ENCODE measurements at places on chromosomes 6 and 20.

DNA sequence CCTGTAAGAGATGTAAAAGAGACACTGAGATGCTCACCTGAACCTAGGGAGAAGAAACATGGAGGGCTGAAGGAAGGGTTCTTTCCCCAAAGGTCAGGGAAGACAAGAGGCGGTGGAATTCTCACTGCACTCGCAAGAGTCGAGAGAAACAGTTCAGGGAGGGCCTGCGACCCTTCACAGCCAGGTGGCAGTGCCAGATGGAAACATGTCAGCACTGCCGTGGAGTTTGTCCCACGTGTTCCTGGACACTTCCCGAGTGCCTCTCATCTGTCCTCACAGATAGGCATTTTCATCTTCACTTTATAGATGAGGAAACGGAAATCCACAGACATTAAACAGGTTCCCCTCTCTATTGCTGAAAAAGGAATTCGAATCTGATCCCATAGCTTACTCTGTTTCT is 70.4 kb upstream of the SYNJ2 start:
- DNase-seq, result no peak

DNA sequence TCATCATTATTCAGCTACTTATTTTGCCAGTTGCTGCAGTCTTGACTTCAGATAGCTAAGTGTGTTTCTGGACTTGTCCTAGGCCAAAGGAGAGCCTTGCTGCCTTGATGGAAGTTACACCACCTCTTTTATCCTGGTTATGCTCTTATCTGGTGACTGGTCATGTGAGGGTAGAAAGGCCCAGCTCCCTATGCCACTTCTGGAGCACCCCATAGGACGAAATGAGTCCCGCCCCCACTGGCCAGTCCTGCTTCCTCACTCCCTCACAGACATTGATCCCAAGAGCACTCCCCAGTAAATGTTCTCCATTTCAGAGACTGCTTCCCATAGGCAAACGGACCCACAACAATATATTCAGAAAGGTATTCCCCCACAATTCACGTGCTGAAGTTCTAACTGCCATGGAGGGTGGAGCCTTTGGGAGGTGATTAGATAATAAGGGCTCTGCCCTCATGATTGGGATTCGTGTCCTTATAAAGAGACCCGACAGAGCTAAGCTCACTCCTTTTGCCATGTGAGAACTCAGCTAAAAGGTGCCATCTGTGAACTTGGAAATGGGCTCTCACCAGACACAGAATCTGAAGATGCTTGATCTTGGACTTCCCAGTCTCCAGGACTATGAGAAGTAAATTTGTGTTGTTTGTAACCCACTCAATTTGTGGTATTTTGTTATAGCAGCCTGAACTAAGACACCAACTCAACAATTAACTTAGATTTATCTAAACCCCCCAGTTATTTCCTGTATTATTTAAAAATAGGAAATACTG is 21.5 kb upstream of the ELOVL2 start:
- DNase-seq, result no peak

DNA sequence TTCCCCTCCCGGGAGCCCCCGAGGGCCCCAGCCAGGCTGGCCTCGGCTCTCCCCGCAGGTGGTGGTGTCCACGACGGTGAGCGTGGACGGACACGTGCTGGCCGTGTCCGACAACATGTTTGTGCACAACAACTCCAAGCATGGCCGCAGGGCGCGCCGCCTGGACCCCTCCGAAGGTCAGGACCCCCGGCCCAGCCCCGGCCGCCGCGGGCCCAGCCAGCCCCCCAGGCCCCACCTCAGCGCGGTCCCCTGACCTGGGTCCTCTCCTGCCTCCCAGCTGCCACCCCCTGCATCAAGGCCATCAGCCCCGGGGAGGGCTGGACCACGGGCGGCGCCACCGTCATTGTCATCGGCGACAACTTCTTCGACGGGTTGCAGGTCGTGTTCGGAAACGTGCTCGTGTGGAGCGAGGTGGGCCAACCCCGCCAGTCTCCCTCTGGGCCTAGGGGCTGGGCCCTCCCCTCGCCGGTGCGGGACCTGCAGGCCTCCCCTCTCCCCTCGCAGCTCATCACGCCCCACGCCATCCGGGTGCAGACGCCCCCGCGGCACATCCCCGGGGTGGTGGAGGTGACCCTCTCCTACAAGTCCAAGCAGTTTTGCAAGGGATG is 51.0 kb downstream of the CPXM1 start:
- DNase-seq, result no peak

GRCh38 chr20:63312690-63313348 is 19.8 kb downstream of the COL20A1 start:
- DNase-seq, result no peak

DNA sequence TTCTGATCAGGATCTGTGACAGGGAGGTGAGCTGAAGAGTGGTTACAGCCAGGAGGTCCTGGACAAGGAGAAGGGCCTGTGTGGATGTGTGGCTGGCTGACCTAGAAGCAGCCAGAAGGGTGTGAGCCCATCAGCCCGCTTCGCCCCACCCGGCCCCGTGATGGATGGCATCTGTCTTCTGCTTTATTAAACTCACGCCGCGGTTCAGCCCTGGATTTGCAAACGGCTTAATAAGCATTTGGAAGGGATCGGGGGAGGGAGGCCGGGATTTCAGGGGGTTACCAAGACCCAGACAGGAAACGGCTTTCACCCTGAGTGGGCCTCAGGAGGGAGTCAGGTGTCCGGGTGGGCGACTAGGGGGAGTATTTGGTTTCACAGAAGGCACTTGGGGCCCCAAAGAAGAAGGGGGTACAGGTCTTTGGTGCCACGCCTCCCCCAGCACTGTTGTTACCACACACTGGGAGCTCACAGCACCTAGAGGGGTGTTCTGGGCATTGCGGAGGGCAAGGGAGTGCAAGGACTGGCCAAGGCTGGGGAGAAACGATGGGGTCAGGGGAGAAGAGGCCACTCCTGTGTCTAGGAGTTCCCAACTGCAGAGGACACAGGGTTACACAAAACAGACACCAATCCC is 53.8 kb upstream of the FOXP4 start:
- no peak for DNase-seq

DNA sequence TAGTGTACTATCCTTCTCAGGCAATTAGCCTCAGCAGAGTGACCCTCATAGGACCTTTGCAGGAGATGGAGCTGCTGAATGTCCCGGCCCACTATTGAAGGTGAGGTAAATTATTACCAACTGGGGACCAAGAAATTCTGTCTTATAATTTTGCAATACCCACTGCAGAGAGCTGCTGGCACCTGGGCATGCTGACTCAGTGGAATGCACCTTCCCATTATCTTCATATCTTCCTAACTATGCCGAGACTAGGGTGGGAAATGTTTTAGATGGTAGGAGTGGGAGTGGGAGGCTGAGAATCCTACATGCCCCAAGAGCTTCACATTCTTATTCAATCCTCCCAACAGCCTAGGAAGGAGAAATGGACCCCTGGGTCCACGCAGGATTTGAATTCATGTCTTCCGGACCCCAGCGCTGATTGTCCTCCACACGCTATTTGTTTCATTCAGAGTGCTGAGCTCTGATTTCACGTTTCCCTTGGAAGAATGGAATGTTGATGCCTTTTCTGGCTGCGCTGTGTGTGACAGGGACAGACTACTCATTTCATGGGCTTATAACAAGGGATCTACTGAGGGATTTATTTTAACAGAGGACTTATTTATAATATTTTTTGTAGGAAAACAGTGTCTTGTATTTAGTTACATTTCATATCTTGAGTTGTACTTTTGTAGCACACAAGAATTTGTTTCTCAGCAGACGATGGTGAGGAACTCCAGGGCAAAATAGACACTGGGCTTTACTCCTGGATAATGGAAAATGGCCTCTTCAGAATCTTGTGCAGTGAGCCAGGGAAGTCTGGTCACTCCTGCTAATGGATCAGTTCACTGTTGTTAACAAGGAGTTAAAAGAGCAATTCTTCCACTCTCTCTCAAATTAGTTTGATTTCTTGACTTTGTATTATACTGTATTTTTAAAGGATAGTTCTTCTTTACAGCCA is 66.4 kb downstream of the FYN start:
- no peak for DNase-seq

DNA sequence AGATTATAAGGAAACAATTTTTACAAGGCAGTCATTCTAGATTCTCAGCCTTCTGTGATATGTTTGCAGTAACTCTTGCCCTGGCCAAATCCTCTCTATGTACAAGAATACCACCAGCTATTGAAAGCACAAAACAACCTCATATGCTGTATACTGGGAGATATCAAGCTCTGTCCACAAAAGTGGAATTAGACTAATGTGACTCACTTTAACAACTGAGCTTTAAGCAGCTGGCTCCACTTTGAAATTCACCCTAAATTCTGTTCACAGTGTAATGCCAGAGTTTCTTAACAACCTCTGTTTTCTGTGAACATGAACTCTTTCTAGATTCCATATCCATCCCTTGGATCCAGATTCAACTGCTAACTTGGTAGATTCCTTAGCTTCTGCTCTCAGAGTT is 47.6 kb downstream of the CHD6 start:
- DNase-seq, result no peak

- DNase-seq, result no peak
These were observed 631.4 kb downstream of the CDH26 start for GRCh38 chr20:60589623-60590022.

- DNase-seq, result no peak
These were observed 14.5 kb upstream of the PSMG4 start for GRCh38 chr6:3244003-3244831.

GRCh38 chr6:53130569-53131290 is 17.9 kb downstream of the GCM1 start:
- DNase-seq, result no peak

GRCh38 chr20:8395956-8396355 is 263.9 kb downstream of the PLCB1 start:
- DNase-seq, result no peak

GRCh38 chr6:113627480-113627879 is 229.7 kb upstream of the MARCKS start:
- DNase-seq, result no peak

All from CD4-positive, alpha-beta T cell treated with Interleukin-10 for 1 hour (primary cell).